ENCODE measurements at places on chromosomes 13 and 19.

GRCh38 chr13:88649855-88650254 lies 978.7 kb downstream of the SLITRK5 start:
- DNase-seq, result no peak

GRCh38 chr19:33795370-33796163 lies 1.1 kb upstream of the KCTD15 start:
- DNase-seq, result no peak

DNA sequence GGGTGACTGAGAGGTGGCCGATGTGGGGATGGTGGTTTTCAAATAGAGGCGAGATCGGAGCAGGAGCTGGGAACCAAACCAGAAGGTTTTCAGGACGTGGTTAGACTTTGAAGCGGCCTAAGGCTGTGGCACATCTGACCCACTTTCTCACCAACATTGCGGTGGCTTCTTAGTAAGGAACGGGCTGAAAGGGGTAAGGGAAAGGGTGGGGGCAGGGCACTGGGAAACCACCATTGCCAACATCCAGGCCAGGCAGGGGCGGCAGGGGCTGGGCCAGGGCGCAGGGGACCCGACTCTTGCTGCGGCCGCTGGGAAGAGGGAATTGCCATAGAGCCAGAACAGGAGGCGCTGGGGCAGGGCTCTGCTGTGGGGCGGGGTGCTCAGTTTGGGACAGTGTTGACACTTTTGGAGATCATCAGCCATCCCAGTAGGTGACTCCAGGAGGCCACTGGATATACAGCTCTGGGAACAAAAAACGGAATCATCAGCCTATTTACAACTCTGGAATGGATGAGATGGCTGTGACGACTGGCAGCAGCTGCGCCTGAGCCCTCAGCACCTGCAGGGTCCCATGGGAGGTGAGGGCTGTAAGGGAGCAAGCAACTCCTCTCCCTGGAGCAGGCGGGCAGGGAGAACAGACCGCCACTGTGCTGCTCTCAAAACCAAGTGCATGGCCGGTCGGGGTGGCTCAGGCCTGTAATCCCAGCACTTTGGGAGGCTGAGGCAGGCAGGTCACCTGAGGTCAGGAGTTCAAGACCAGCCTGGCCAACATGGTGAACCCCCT lies 52.2 kb downstream of the IRS2 start:
- no peak for DNase-seq

- no peak for DNase-seq
Measured at GRCh38 chr13:69524459-69525150, 583.0 kb upstream of the ATXN8OS start.

GRCh38 chr19:3366753-3367627 lies 607 bp downstream of the NFIC start:
- DNase-seq, result no peak

DNA sequence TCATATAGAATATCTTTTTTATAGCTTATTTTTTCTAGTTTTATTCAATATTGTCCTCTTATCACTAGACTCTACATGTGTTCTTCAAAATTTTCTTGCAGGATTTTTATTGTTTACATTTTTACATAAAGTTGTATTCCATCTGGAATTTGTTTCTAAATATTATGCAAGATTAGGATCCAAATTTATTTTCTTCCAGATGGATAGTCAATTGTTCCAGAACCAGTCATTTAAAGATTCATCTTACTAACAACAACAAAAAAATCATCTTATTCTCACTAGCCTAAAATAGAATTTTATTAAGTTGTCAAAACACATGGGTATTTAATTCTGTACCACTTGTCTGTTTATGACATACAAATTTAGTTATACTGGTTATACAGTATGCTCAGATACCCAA lies 390.4 kb upstream of the GPC6 start:
- DNase-seq, result no peak

DNA sequence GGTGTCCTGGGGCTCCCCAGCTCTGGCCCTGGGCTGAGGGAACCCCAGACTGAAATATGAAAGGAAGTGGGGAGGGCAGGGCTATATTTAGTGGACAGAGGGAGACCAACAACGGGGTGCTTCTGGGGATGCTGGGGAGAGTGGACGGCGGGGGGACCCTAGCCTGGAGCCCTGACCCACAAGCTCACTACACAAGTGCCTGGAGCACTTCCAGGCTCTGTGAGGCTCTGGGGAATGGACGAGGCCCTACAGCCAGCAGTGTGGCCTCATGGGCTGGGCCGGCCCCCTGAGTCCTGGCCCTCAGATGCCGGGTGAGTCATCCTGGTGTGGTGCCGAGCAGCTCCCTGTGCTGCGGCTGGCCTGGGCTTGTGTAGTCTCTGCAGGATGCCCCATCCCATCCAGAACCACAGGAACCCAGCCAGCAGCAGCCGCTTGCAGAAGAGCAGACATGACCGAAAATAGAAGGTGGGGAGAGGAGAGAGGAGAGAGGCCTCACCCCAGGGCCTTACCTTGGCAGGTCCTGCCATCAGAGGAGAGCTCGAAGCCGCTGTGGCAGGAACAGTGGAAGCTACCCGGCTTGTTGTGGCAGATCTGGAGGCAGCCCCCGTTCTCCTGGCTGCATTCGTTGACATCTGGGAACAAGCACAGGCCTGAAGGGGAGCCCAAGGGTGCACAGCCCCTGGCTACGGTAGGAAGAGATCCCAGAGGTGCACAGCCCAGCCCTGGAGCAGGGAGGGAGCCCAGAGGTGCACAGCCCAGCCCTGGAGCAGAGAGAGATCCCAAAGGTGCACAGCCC lies 26.1 kb downstream of the GAS6 start:
- peak; percentile 82 for DNase-seq

- DNase-seq, result no peak
Measured at GRCh38 chr13:28473044-28473443, 21.9 kb downstream of the FLT1 start.

GRCh38 chr19:43956827-43957226 lies 5.8 kb downstream of the ZNF221 start:
- no peak for DNase-seq
